Pancreas (tissue), 10 donors: ENCODE measurements at places on chromosomes 2 and 18.

- H3K27ac ChIP-seq, result no peak overlapping the region
- no peak for DNase-seq
- H3K4me1 ChIP-seq, result no peaks in the 10 kb centered on the region
- no peaks in the 10 kb centered on the region for H3K27me3 ChIP-seq
Observed at GRCh38 chr18:76750269-76750668, 72.1 kb upstream of the ZNF236 start.

- H3K27ac ChIP-seq, result no peak overlapping the region
- no peaks in the 10 kb centered on the region for H3K36me3 ChIP-seq
- no peak for DNase-seq
- no peaks in the 10 kb centered on the region for H3K4me1 ChIP-seq
- H3K27me3 ChIP-seq, result no peaks in the 10 kb centered on the region
Observed at GRCh38 chr18:61528961-61529360, 195.7 kb downstream of the CDH20 start.

DNA sequence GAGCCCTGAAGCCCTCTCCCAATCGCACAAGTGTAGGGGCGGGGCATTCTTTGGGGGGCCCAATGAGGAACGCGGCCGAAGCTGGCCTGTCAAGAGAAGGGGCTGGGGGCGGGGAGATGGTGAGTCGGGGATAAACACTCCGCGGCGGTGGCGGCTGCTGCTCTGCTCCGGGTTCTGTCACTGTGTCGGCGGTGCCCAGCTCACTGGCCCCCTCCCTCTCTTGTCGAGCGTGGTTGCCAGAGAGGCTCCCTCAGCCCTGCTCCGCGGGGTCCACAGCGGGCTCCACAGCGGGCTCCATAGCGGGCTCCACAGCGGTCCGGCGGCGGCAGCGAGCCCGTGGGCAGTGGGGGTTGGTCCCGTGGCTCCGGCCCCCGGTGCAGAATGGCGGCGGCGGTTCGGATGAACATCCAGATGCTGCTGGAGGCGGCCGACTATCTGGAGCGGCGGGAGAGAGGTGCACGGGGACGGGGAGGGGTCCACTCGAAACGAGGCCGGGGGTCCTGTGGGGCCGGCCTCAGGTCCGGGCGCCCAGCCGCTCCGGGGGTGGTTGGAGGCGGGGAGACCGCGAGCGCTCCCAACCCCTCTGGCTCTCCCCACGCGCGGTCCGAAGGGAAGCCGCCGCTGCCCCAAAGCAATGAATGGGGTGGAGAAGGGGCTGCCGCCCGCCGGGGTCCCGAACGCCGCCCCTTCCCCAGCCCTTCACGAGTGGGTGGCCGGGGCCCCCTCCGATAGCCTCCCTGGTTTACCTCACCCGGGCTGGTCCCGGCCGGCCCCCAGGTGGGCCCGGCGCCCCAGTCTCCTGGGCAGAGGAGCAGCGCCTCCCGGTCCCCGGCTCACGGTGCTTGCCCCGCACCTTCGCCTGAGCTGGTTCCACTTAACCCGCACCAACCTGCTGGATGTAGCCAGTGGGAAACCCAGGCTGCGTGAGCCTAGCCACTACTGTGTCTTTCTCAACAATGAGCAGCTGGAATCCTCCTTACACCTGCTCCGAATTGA is at the start of gene MXD1:
Gene MXD1 (plus strand): TSS at position 160 of the 996 bp plus-strand sequence. CDS start 222 bp downstream, at position 382.
- H3K36me3 ChIP-seq, result peaks cover 3% of the 10 kb centered on the region
- H3K4me3 ChIP-seq, result peak within 1 kb of the TSS; percentile 62
- no peaks in the 10 kb centered on the region for H3K27me3 ChIP-seq
- H3K4me1 ChIP-seq, result peaks cover 8% of the 10 kb centered on the region
- peak; percentile 38 for DNase-seq

DNA sequence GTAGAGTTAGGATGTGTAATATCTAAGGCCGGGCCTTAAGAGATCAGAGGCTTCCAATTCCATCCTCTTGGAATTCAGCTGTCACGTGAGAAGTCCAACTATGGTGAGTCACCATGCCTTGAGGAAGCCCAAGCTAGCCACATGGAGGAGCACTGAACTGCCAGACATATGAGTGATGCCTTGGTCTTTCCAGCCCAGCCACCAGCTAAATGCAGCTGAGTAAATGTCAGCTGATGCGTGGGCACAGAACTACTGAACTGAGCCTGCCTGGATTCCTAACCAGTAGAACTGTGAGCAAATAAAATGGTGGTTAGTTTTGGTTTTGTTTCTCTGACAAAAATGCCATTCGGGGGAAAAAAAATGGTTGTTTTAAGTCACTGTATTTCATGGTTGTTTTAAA is 153.7 kb upstream of the SERTAD2 start:
- no peaks in the 10 kb centered on the region for H3K27me3 ChIP-seq
- H3K4me3 ChIP-seq, result no peak overlapping the region
- no peak overlapping the region for H3K27ac ChIP-seq
